NCI-H1417 treated with DMSO at 0.1 percent for 48 hours (cell line): ENCODE measurements at places on chromosomes 6 and 20.

DNA sequence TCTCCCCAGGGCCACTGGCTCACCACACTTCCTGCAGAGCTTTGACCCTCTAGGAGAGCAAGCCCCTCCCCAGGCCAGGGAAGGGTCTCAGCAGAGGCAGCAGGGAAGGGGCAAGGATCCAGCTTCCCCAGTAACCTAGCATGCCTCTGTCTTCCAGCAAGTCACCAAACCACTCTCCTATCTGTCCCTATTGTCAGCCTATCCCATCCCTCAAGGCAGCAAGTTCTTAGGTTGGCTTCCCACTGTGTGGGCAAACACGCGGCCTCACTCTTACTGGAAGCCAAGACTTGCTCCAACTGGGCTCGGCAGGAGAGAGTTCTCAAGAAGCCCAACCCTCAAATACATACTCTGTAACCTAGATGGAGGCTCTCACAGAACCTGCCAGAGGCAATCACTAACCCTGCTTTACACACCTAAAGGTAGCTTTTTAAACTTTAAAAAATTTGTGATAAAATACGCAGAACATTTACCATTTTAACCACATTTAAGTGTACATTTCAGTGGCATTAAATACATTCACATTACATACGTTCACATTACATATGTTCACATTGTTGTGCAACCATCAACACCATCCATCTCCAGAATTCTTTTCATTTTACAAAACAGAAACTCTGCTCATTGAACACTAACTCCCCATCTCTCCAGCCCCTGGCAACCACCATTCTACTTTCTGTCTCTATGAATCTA, 58.5 kb downstream of the MRPL14 start:
- DNase-seq, result no peak

DNA sequence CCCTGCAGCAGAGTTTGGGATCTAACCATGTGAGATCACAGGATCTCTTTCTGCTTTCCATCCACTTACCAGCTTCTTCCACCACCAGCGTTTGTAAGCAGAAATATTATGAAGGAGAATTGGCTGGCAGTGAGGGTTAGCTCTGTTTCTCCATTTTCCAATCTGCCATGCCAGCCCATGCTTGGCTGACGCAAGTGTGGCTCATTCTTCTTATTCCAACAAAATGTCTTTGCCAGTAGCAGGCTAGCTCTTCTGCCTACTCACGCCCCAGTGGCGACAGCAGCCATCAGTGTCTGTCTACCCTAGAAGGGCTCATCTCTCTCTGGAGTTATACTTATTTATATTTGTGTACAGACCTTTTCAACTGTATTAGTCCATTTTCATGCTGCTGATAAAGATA, 286.2 kb downstream of the FARS2 start:
- DNase-seq, result no peak

DNA sequence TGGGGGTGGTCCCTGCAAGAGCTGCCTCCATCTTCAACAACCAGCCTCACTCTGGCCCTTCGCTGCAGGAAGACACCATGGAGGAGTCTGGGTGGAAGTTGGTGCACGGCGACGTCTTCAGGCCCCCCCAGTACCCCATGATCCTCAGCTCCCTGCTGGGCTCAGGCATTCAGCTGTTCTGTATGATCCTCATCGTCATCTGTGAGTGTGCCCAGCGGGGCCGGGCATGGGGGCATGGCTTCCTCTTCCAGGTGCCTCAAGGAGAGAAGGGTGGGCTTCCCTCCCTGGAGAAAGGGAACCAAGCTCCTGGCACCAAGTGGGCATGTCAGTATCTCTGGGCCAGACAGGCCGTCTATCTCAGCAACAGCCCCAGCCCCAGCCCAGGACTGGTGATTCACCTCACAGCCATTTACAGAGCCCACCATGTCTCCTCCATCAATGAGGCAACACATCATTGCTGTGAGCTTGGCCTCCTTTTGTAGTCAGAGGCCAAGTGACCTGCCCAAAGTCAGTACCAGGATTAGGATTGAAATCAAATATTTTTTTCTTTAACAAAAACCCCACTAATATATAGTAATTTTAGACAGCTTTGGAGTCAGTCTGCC, 40.2 kb downstream of the TM9SF4 start:
- no peak for DNase-seq

GRCh38 chr20:278607-279571, 11.7 kb downstream of the C20orf96 start:
- DNase-seq, result no peak

DNA sequence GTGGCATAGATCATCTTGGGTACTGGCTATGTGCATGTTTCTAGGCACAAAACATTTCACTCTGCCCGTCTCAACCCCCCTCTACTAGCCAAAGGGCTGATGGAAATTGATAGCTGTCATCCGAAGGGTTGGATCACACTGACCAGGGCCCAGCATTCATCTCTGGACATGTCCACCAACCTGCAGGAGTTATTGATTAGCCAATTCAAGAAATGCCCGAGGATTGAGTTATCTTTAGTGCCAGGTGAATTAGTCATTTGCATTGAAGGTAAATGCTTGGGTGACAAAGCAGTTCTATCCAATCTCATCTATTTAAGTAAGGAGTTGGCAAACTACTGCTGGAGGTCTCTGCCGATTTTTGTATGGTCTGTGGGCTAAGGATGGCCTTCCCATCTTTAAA, 80.1 kb downstream of the CD164 start:
- no peak for DNase-seq

DNA sequence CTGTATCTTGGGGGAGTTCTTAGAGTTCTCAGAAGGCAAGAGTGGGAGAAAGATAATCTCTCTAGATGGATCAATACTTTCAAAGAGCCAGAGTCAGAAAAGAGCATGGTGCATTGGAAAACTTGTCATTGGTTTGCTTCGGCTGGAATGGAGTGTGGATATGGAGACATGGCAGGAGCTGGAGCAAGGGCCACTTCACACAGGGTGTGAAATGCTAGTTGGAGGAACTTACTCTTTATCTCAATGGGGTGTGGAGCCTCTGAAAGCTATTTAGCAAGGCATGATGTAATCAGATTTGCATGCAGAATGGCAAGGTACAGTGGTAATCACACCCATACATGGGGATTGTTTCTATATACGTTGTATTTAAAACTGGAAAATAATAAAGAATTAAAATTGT, 31.5 kb upstream of the PAQR8 start:
- DNase-seq, result no peak

DNA sequence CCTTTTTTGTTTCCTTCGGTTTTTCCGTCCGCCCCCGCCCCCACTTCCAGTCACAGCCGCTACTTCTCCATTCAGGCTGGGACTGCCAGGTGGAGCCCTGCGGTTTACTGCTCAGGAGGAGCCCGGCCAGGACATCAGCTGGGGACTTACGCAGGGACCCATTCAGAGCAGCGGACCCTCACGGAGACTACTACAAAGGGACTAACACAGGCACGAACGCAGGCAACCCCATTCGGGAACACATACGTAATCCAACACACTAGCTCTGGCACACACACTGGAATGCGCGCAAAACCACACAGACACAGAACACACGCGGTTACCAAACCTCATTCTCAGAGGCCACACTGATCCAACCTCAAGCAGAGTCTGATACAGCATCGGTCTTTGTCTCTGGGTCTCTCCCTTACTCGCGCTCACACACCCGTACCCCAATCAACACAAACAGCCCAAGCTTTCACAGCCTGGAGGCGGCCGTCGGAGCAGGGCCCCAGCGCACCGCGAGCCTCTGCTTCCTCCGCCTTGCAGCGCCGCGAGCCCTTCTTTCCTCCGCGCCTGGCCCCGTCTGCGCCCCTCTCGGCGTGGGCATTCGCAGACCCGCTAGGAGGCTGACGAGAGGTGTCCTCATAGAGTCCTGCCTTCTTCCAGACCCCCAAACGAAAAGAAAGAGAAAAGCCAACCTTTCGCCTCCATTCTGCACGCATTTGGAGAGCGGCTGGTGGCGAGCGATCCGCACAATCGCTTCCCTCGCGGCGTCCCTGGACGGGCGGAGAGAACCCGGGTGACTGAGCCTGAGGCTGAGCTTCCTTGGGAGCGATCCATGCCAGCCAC, 1.1 kb upstream of the SLC32A1 start:
- no peak for DNase-seq

DNA sequence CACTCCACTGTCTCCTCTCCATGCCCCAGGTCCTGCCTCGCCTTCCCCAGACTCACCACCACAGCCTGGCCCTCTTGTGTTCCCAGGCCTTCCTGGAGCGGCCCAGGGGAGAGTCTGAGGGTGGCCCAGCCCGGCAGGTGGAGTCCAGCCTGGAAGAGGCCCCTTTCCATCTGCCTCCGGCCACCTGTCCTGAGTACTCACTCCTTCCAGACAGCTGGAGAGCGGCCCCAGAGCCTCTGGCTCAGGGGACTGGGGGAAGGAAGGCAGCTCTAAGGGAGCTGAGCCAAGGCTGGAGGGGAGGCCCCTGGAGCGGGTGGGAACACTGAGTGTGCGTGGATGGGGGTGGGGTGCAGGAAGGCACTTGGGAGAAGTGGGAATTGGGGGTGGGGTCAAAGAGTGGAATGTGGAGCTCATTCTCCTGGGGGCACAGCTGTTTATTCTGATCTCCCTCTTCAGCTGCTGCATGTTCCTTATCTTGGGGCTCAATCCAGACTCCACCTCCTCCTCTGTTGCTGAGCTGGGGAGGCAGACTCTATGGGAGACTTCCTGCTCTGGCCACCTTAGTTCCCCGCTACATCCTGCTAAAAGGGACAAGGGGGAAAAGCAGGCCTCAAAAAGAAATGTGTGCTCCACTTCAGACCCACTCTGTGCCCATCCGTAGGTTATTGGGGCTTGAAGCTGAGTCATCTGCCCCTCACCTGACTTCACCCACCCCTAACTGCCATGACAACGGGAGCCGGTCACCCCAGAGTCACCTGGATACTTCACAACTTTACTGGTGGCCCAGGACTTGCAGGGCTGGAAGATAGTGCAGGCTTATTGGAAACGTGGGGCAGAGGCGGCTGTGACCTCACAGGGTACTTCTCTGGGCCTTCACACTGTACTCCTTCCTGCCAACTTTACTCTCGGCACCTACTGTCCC, 19.5 kb upstream of the TAF8 start:
- DNase-seq, result no peak

GRCh38 chr20:63625771-63626423, 1.0 kb downstream of the GMEB2 start:
- no peak for DNase-seq

- DNase-seq, result no peak
Measured at GRCh38 chr6:26550250-26550993, 12.3 kb downstream of the HMGN4 start.
